GM06990 (cell line): ENCODE measurements at places on chromosomes 12 and 14.

- no peak for DNase-seq
These were observed 43.6 kb downstream of the FGD6 start for GRCh38 chr12:95173392-95174251.

DNA sequence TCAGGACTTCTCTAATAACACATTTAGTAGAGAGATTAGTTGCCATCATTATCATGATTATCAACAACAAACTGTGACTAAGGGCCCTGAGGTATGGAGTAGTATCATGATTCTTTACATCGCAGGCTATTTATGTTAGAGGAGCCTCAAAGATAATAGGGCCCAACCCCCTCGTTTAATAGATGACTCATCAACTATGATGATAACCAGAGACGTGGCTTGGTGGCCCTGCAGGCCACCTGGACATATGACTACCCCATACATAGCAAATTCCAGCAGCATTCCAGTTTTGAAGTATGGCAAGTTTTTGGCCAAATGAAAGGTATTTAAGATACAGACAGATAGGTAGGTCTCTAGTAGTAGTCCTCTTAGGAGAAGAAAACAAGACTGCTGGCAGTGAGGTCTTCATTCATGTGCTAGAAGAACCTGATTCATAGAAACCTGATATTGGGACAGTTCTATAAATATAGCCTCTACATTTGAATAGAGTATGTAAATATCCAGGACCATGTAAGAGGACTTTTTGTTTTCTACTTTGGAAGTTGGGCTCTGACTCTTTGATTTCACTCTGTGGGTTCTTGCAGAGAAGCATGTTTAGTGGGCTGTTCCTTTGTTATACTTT is 5.6 kb downstream of the RIC8B start:
- no peak for DNase-seq

- no peak for DNase-seq
These were observed 4.3 kb downstream of the PAPLN start for GRCh38 chr14:73241481-73242165.

DNA sequence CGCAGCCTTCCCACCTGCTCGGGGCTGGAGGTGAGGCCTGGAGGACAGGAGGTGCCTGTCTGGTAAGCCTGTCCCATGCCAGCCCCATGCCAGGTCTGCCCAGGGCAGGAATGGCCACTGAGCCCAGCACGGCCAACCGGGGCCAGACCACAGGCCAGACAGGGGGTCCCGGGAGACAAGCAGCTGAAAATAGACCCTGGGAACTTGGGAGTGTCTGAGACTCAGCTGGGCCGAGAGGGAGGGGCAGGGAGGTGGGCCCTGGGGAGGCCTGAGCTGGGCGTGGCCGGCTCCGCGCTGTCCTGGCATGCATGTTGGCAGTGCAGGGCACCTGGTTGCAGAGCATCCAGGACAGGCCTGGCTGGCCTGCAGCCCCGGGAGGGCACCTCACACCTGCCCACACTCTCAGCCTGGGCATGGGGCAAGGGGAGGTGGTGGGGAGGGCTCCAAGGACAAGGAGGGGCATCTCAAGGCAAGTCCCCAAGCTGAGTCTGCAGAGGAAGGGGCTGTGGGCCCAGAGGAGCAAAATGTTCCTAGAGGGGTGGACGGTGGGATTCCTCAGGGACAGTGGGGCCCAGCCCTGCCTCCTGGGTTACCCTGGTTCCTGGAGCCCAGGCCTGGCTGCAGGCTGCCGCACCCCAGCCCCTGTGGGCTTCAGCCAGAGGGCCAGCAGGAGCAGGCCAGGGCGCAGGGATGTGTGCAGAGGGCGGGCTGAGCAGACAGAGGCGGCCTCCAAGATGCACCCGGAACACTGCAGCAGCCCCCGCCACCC is 3.2 kb upstream of the CRIP1 start:
- no peak for DNase-seq

GRCh38 chr14:99575043-99576023 is 28.7 kb downstream of the CCDC85C start:
- DNase-seq, result no peak

DNA sequence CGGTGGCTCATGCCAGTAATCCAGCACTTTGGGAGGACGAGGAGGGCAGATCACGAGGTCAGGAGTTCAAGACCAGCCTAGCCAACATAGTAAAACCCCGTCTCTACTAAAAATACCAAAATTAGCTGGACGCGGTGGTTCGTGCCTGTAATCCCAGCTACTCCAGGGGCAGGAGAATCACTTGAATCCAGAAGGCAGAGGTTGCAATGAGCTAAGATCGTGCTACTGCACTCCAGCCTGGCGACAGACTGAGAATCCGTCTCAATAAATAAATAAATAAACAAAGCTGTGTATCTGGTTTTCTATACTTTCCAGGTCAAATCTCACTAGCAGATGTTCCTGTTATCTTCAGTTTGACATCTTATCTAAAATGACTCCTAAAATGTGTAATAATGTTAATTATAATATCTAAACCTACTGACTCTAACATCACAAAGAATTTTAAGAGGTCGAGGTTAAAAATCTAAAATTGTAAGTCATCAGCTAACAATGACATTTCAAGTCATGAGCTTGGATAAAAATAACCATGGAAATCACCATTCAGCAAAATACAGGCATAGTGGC is 2.4 kb upstream of the SRP54 start:
- no peak for DNase-seq

- no peak for DNase-seq
These were observed 212.5 kb upstream of the DDHD1 start for GRCh38 chr14:53365486-53366130.

DNA sequence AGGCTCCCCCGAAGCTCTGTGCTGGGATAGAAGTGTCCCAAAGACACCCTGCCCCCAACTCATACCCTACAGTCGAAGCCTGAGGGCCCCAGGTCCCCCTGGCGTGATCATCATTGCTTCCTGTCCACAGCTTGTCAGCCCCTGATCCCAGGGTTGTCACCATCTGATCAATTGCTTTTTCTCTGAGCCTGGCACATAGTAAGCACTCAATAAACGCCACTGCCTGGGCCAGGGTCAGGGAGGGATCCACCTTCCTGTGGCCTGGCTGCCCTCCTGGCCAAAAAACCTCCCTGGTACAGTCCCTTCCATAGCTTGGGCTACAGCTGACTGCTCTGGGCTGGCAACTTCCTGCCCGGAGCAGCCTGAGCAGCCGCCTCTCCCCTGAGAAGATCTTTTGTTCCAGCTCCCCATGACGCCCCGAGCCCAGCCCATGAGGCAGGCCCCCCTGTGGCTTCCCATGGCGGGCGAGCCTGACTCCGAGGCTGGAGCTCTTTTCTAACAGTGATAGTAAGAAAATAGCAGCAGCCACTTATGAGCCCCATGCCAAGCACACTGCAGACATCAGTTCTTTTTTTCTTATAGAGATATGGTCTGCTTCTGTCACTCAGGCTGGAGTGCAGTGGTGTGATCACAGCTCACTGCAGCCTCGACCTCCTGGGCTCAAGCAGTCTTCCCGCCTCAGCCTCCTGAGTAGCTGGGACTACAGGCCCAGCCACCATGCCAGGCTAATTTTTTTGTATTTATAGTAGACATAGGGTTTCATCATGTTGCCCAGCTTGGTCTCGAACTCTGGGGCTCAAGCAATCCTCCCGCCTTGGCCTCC is 6.5 kb downstream of the SH2B3 start:
- DNase-seq, result no peak

DNA sequence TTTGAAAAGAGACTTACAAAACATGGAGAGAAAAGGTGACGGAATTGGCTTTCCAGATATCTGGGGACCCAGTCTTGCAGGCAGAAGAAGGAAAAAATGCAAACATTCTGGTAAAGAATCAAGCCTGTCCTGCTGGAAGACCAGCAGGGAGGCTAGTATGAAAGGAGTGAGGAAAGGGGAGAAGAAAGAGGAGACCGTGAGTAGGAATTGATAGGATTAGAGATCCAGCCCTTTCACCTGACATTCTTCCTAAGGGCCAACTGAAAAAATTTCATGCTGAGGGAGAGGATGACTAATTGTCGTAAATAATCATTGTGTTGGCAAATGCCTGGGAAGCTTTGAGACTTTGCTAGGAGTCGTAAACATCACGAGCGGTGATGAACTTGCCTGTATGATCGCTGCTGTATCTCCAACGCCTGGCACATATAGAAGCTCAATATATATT is 12.1 kb downstream of the BHLHE41 start:
- no peak for DNase-seq

DNA sequence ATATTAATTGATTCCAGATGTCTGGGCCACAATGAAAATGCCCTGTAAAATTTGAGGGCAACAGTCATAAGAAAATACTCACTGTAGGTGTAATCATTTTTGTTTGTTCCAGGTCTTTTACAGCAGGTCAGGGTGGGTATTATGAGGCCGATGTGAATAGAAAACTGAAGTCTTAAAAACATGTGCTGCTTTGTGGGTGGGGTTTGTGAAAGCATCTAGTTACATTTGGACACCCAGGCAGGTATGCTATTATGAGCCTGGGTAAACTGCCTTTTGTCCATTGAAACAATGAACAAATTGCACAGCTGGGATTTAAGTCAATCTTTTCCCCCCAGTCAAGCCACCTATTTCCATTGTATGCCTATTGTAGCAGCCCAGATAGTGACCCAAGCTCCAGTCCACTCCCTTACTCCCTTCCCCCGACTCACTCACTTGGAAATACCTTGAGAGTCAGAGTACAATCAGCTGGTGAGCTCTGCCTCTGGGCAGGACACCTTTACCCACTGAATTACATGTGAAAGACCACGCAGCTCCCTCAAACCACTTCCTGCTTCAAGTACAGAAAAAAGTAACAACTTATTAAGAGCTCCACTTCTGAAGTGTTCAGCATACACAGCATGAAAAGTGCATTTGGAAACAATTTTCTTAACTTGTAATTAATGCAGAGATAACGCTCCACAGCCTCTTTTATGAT is 1.8 kb downstream of the IGF1 start:
- DNase-seq, result peak; percentile 48

- DNase-seq, result no peak
These were observed 125.6 kb downstream of the RBM19 start for GRCh38 chr12:113840401-113841042.

DNA sequence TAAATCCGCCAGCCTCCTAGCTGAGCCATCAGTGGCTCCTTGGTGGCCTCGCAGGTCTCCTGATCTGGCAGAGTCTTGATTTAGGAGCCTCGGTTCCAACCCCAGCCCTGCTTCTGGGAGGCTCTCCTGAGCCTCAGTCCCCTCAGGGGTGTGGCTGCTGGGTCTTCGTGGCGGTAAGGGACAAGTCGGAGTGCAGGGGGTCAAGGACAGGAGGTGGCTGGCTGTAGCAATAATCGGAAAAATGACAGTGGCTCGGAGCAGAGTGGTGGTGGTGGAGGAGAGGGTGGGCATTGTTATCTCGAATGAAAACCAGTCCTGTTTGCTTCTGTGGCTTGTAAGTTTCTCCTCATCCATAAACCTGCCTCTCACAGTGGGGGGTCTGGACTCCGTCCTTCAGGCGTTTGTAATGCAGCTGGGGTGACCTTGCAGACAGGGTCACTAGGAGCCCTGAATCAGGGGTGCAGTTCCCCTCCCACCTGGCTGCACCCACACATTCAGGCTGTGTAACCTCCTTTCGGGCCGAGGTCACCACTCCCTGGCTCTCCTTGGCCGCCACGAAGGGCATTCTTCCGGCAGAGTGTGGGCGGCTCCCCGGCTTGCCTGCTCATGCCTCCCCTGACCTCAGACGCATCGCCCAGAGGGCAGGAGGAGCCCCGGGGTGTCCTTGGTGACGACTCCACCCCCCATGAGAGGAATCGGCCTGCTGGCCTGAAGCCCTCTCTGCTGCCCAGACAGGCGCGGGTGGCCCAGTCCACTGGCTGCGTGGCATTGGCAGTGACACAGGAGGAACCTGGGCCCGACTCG is 8.1 kb downstream of the BCL7A start:
- no peak for DNase-seq

- no peak for DNase-seq
These were observed 12.4 kb downstream of the LRRC10 start for GRCh38 chr12:69598174-69598753.

GRCh38 chr14:88251650-88252049 is 71.4 kb downstream of the KCNK10 start:
- no peak for DNase-seq

GRCh38 chr12:95218150-95219133 is 835 bp downstream of the VEZT start:
- peak; percentile 65 for DNase-seq

DNA sequence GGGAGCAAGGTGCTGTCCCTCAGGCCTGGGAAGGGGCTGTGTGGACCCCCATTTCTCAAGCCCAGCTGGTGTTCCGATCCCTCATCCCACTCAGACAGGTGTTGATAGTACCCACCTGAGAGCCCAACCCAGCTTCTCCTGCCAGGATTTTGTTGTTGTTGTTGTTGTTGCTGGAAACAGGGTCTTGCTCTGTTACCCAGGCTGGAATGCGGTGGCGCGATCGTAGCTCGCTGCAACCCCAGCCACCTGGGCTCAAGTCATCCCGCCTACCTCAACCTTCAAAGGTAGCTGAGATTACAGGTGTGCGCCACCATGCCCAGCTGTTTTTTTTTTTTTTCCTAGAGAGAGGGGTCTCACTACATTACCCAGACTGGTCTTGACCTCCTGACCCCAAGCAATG is 209.9 kb downstream of the PHETA1 start:
- DNase-seq, result no peak

DNA sequence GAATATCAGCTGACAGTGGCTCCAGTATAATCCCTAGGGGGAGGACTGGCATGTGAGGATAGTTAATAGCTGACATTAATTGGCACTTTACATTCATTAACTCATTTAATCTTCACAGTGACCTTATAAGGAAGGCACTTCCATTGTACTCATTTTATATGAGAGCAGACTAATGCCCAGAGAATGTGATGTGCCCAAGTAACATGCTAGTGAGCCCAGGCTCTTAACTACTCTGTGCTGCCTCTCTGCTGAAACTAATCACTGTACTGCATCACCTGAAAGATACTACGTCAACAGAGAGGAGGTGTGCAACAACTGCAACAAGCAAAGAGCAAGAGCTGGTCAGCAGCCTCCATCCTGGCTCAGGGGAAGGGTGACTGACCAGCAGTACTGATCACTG is 40.1 kb downstream of the GALNT4 start:
- no peak for DNase-seq

- no peak for DNase-seq
These were observed 3.7 kb upstream of the NECAP1 start for GRCh38 chr12:8078398-8078797.

- no peak for DNase-seq
These were observed 661.0 kb downstream of the RPS29 start for GRCh38 chr14:48925184-48925583.

DNA sequence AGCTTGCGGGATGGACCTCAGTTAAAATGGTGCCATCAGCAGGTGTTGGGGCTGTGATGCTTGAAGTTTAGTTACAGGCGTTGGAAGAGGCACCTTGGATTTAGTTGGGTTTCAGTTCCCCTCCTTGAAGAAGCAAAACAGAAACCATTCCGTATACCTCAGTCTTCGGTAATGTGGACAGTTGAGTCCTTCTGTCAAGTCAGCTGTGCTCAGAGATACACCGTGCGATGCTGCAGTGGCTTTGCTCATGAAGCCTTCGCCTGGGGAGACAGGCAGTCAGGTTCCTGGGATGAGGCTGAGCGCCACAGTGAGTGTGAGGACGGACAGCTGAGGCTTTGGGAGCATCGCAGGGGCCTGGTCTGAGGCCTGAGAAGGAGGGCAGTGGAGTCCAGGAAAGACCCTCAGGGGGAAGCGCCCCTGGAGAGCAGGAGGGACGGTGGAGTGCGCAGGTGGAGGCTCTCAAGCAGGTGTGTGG is 7.4 kb downstream of the RAN start:
- peak; percentile 73 for DNase-seq

- no peak for DNase-seq
These were observed 33.4 kb downstream of the ANO4 start for GRCh38 chr12:100827901-100828520.

- DNase-seq, result no peak
These were observed 86.3 kb upstream of the AMN1 start for GRCh38 chr12:31815096-31815495.
